Right kidney (tissue), 9 donors: ENCODE measurements at places on chromosomes 3 and 15.
A peak's percentile ranks its signal among the peaks of the same experiment; 100 is the strongest.

DNA sequence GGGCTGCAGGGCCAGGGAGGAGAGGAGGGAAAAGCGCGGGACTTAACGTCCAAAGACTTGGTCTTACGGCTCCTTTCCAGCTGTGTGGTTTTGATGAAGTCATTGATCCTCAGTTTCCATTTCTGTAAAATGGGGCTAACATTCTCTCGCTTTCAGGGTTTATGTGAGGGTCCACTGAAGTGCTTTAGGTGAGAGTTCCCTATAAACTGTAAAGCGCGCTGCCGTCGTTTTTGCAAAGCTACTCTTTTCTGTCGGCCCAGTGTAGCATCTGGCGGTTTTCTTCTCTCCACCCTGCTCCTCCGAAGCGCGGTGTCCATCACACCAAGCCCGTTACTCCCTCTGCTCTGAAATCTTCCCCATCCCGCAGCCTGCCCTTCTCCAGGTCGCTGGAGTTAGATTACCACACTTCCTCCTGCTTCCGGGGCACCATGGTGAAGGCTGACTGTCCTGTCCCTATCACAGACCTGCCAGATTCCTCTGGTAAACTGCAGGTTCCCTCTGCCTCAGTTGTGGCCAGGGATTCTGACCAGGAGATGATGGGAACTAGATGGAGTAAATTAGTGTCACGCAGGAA lies 702 bp upstream of the DNAJC17 start:
- no peak for DNase-seq

DNA sequence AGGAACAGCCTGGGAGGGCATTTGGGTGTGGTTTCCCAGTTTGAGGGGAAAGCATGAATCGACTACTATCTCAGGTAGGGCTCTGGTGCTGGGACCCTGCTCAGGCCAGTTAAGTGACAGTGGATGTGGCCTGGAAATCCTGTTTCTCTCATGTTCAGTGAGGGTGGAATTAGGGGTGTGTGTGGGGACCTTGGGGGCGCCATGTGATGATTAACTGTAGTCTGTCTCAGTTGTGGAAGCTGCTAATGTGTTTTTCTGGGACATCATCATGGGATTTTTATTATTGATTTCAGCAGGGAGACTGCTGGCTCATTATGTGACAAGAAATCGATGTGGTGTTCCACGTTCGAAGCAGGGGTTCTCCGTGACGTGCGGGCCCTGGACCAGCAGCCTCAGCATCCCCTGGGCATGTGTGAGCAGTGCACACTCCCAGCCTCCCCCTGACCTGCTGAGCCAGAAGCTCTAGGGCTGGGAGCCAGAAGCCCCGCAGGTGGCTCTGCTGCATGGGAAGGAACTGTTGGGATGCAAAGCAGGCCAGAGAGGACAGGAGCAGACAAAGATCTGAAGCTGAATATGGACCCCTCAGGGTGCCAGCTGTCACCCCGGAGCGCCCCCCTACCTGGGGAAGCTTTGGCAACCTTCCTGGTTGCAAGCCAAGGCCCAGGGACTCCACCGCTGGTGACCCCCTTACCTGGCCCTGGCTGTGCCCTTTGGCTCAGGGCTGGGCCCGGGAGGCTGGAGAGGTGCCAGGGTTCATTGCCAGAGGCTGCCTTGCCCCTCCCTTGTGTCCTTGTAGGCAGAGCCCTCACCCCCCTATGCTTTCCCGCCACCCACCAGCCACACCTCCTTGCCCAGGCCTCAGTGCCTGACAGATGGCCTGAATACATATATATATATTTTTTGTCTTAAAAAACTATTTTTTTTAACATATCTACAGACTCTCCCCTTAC lies 149.8 kb downstream of the APBA2 start:
- no peak for DNase-seq

DNA sequence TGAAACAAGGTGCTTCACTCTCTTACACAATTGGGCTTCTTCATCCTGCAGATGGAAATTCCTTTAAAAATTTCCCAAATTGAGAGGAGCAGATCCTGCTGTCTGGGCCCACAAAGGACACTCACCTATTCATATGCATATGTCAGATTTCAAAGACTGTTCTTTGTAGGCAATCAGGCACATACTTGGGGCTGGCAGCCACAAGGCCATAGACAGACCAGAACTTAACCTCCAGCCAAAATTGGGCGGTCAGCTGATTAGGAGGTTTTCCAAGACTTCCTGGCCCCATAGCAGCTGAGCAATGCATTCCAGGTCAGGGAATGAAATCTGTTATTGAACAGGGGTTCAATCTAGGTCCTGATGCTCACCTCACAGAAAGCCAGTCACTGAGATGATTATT lies 15.0 kb upstream of the HPS3 start:
- no peak for DNase-seq

- peak; percentile 54 for DNase-seq
Measured at GRCh38 chr15:73346735-73347312, 21.9 kb downstream of the HCN4 start.

- no peak for DNase-seq
Measured at GRCh38 chr3:54999159-54999558, 71.3 kb upstream of the LRTM1 start.

GRCh38 chr15:47294765-47295259 lies 422.5 kb upstream of the SEMA6D start:
- no peak for DNase-seq

DNA sequence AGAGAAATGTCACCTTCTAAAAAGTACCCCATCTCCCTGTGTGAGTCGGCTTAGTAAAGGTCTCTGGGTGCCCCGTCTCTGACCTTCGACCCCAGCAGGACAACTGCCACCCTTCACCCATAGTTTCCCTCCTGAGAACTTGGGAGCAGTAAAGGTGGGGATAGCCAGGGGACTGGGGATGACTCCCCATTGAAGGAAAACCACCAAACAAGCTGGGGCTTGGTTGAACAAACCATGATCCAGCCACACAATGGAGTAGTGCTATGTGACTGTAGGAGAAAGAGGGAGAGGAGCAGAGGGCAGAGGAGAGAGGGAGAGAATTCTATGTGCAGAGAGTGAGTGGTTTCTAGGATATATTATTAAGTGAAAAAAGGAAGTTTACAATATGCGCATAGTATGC lies 33.7 kb downstream of the IDH3A start:
- no peak for DNase-seq

GRCh38 chr3:169173231-169173630 lies 490.3 kb downstream of the MECOM start:
- DNase-seq = no peak

DNA sequence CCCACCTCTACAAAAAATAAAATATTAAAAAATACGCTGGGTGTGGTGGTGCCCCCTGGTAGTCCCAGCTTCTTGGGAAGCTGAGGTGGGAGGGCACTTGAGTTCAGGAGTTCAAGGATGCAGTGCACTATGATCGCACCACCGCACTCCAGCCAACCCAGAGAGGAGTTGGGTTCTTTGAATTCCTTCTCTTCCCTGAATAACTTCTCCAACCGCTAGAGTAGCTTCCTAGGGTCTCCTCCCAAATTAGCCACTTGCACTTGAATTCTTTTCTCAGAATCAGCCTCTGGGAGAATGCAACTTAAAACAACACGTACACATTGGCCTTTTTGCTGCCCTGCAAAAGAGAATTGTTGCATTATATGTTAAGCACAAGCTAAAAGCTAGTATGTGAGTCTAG lies 272.5 kb downstream of the ABHD5 start:
- no peak for DNase-seq
